ENCODE measurements at places on chromosomes 3 and 15.

DNA sequence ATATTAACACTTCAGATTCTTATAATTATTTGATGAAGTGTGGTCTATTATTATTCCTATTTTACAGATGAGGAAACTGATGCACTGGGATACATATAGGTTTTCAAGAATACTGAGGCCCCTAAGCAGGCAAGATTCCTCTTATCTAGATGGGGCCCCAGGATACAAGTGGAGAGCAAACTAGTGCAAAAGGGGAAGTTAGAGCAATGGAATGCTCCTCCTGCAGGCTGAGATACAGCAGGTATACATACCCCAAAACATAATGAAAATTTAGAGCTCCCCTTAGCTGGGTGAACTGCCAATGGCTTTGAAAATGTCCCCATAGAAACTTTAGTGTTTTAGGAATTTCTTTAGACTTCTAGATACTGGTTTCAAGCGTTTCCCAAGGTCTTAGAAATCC, 247.1 kb downstream of the CHST2 start:
- DNase-seq, result no peak

- DNase-seq, result no peak
Observed at GRCh38 chr3:55828712-55829111, 341.6 kb upstream of the WNT5A start.

- DNase-seq, result peak; percentile 33
Observed at GRCh38 chr15:89091627-89092220, 3.5 kb downstream of the ABHD2 start.

- DNase-seq, result no peak
Observed at GRCh38 chr3:63355809-63356208, 77.7 kb downstream of the SYNPR start.

- no peak for DNase-seq
Observed at GRCh38 chr15:47652328-47652727, 65.0 kb upstream of the SEMA6D start.

DNA sequence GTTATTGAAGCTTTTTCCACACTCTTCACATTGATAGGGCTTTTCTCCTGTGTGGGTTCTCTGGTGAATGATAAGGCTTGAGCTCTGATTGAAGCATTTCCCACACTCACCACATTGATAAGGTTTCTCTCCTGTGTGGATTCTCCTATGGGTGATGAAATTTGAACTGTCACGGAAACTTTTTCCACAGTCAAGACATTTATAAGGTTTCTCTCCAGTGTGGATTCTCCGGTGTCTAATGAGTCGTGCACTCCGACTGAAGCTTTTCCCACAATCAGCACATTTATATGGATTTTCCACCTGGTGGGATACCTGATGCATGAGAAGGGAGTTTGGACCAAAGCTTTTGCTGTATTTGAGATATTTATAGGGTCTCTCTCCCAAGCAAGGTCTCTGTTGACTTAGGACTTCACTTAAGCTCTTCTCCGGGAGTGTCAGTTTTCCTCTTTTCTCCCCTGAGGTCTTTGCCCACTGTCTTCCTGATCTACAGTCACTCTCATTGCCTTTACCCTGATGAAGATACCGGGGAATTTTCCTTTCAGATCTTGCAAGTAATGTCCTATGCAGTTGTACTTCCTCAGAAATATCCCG, 9.4 kb downstream of the ZSCAN29 start:
- DNase-seq, result no peak

DNA sequence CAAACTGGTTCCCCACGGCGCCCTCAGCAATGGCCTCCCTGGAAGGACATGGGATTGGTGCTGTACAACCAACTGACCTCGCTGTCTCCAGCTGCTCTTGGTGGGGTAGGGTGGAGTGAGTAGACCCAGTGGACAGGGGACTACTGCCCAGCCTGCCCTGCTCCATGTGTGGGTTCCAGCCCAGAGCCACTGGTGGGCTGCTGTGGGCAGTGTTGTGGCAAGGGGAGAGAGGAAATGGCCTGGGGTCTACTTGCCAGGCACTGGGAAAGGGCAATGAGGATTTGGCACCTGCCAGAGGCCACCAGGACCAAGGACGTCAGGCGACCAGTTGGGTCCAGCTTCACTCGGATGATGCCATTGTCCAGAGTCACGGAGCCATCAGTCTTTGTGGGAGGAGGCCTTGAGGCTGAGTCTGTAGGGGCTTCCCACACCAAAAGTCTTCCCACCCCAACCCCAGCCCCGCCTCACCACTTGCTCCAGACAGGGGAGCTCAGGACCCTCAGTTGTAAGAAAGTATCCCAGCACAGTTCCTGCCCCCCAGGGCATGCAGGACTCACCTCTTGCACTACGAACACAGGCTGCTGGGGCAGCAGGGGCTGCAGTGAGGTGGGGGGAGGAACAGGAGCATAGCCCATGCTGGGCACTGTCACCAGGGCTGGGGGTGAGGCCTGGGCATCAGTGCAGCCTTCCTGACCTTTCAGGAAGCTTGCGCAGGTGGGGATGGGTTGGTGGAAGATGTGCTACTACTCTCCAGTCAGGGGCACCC, 9.5 kb downstream of the MAN2C1 start:
- no peak for DNase-seq

- no peak for DNase-seq
Observed at GRCh38 chr3:190224863-190225692, 97.2 kb downstream of the CLDN1 start.

DNA sequence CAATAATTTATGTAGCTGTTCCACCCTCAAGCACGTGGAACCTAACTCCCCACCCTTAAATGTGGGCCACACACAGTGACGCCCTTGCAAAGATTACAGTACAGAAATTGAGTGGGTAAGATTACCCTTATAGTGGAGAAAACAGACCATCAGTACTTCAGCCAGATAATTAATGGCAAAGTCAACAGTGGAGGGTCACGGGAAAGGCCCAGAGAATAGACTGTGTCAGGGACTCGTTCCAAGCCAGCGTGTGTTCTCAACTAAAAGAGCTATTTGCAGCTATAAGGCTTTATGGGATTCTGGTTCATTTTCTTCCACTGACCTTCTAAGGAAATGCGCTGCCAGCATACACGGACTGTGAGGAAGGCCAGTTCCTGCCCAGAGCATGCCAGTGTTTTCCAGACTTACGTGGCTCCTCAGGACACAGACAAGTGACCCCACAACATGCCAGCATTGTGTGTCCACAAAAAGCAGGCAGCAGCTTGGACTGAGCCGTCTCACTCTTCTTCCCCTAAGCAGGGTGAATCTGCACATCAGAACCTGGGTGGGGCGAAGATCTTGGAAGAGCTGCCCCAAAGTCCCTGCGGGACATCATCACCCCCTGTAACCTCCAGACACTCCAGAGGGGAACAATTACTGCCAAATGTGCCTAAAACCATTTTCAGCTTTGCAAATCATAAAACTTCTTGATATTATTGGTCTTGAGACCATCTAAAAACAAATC, 428.5 kb downstream of the OCA2 start:
- DNase-seq, result no peak

DNA sequence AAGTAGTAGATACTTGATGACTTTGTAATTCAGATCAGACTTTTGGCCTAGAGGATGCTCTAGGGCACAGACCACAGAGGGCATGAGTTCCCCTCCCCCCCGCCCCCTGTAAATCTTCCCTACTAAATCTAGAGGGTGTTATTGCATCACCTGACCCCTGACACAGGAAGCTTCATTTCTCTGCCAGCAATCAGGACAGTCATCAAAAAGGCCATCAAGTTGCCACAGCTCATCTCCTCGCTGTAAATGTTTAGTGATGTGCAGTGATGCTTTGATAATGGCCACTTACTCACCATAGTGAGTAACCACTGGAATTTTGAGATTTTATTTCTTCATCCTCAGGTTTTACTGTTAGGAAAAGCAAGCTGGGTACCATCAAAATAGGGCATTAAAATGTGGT, 289.2 kb upstream of the CHRM5 start:
- no peak for DNase-seq

GRCh38 chr3:113211330-113212149, at the start of gene BOC:
BOC (plus strand) TSS chr3:113211557; CDS start chr3:113249803, 38,246 bp downstream.
- no peak for DNase-seq

GRCh38 chr3:134911586-134912548, 116.8 kb downstream of the EPHB1 start:
- DNase-seq, result no peak

GRCh38 chr15:58682234-58682633, 67.3 kb downstream of the ADAM10 start:
- DNase-seq, result no peak

GRCh38 chr3:36688815-36689214, 75.5 kb downstream of the DCLK3 start:
- no peak for DNase-seq

DNA sequence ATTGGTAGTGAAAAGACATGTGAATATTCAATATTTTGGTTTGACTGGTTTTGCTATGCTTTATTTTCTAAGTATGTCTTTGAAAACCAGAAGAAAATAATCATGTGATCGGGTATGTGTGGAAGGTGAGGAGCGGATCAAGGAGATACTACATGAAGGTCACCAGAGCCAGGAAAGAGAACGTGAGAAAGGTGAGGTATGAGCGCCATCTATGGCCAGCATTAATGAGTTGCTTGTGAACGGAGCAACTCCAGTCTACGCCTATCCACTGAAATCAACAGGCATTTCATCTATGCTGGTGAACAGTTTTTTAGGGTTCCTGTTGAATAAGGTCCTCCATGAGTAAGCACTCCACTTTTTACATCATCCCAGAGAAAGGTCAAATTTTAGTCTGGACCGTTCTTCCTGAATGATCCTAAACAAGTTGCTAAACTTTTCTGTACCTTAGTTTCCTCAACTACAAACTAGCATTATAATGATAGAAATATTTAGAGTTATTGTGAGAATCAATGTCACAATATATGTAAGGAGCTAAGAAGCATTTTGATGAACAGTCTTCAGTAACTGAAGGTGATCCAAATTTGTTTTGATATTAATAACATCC, 1435.2 kb upstream of the CADM2 start:
- no peak for DNase-seq

- DNase-seq, result peak; percentile 47
Observed at GRCh38 chr3:48716508-48716981, 476 bp downstream of the IP6K2 start.

DNA sequence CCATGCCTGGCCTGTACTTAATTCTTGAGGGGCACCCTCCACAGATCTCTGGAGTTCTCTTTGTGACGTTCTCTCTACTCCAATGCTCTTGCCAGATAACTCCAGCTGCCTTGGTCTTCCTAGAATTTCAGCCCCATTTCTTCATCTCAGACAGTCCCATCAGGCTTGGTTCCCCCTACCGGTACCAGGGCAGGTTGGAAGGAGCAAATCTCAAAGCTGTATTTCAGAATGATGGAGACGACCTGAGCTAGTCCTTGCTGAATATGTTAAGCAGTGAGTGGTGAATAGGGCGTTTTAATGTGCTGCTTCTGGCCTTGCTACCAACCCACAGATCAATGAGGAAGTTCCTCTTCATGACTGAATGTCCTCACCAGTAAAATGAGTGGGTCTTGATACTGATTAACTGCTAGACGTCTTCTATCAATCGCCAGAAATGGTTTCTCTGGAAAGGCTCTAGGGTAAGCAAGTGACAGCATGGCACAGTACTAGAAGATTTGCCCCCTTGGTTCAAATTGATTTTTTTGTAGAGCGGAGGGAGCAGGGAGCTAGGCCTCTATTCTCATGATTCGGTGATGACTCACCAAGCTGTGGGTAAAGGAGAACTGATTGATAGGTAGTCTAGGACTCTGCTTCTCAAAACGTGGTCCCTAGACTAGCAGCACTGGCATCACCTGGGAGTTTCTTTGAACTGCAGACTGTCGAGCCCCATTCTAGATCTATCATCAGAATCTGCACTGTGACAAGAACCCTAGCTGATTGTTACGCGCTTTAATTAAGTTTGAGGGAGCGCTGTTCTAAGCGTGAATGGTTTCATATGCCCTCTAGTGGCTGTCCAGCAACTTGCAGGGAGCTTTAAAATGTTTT, 67.8 kb downstream of the UBP1 start:
- no peak for DNase-seq

DNA sequence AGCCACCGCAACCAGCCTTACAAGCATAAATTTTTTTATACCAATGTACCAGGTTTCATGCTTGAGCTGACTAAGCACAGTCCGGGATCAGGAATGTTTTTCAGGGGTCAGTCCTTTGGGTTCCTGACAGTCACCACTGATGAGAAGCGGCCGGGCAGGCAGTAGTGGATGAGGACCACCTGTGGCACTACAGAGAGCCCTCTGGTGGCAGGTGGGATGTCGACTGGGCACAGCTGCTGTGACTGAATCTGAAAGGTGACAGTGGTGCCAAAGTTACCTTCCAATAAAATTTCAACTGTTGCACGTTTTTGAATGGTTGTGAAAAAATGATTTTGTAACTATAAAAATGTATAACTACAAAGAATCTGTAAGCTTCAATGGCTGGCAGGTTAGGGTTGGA, 34.0 kb downstream of the TPRA1 start:
- no peak for DNase-seq

DNA sequence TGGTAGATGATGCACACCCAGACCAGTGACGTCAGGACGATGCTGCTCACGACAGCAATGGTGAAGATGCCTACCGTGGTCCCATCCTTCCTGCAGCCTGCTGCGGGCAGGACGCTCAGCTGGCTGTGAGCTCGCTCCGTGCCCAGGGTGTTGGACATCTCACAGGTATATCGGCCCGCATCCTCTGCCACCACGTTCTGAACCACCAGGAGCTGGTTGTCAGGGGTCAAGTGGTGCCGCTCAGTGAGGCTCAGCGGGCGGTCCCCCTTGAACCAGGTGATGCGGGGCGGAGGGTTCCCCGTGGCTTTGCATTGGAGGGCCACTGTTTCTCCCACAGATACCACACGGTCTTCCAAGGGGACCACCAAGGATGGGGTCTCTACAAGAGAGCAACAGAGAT, 117.8 kb downstream of the LRIG1 start:
- DNase-seq, result no peak

GRCh38 chr3:197828-198491, 1.4 kb downstream of the CHL1 start:
- DNase-seq, result no peak

- DNase-seq, result no peak
Observed at GRCh38 chr3:50010959-50011358, 71.0 kb downstream of the RBM6 start.

DNA sequence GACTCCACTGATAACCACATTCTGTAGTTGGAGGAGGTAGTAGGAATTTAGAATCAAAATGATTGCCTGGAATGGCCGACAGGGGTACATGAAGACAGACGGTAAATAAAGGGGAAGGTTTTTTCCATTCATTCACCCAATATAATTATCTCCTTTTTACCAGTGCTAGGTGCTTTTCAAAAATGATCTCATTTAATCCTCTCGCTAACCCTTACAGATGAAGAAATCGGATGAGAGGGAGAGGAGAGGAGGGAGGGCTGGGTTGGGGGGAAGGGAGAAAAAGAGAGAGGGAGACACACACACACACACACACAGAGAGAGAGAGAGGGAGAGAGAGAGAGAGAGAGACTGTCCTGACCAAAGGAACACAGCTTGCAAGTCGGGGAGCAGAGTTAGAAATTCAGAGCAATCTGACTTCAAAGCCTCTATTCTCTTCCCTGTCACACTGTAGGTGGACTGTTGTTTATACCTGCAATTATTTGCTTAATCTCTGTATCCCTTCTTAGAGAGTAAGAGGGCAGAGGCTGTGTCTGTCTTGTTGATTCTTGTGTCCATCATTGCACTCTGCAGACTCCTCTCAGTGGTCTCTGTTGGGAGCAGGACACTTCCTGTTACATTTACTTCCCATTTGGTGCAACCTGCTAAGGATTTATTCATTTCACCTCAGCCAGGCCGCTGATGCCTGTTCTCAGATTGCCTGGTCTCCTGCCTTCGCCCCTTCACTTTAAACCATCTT, 18.7 kb upstream of the PAQR9 start:
- DNase-seq, result no peak

GRCh38 chr3:189908646-189909045, 212.1 kb downstream of the P3H2 start:
- no peak for DNase-seq
